ENCODE measurements at places on chromosomes 13 and 19. TPM values are rescaled to one million over a fixed set of nuclear protein-coding genes. Genes with fewer than 3 reads are reported as not detected.
A peak's percentile ranks its signal among the peaks of the same experiment; 100 is the strongest.

LAIR1 gene
- 4.2 TPM for total RNA-seq

IL4I1 gene
- total RNA-seq = not detected

MIDN gene
- total RNA-seq = 42.2 TPM

S1PR5 gene
- total RNA-seq = 0.12 TPM

HSPB6 gene
- 98.4 TPM for total RNA-seq

PSPN gene
- 0.82 TPM for total RNA-seq

PSG6 gene
- not detected for total RNA-seq

LYPD5 gene
- 3.9 TPM for total RNA-seq

ARRDC5 gene
- total RNA-seq = not detected

PSG3 gene
- total RNA-seq = not detected

NUMBL gene
- total RNA-seq = 28.1 TPM

LILRA1 gene
- total RNA-seq = not detected

RDH8 gene
- total RNA-seq = not detected

CPB2 gene
- not detected for total RNA-seq

NKG7 gene
- total RNA-seq = 1.8 TPM

DNA sequence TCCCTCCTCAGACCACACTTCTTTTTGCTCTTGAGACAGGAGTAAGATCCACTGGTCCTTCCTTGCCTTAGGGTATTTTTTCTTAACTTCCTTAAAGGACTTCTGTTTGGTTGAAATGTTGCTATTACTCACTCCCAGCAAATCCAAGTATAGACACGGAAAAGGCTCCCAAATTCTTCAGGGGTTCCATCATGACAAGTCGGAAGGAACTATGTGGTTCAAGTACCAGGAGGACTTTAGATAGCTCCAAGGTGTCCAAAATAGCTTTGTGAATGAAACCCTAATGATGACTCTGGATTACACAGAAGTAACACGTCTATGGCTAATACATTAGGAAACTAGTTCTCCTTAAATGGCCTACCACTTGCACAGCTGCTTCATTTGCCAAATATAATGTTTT lies 238.7 kb downstream of the KCTD12 start:
- H3K27ac ChIP-seq = no peak overlapping the region
- H3K27me3 ChIP-seq = no peaks in the 10 kb centered on the region
- no peaks in the 10 kb centered on the region for H3K36me3 ChIP-seq
- H3K4me3 ChIP-seq = no peak overlapping the region
- no peak for DNase-seq
- H3K4me1 ChIP-seq = no peaks in the 10 kb centered on the region

DNA sequence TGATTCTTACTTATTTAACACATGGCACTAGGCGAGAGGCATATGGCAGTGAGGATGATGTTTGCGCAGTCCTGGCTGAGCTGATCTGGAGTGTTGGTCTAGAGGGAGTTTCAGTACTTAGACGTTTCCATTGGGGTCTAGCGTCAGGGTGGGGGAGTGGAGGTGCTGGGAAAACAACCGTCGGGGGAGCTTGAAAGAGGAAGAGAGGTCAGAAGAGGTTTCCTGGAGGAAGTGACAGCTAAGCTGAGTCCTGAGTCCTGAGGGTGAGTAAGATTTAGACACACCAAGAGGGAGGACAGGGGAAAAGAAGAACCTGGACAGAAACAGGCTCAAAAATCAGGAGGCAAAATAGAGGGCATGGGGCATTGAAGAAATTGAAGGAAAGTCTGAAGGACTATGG lies 81.4 kb downstream of the ALOX5AP start:
- no peak overlapping the region for H3K27ac ChIP-seq
- no peak for DNase-seq
- no peak overlapping the region for H3K4me3 ChIP-seq
- H3K36me3 ChIP-seq = no peaks in the 10 kb centered on the region
- H3K4me1 ChIP-seq = no peaks in the 10 kb centered on the region

- no peak overlapping the region for H3K4me3 ChIP-seq
- DNase-seq = no peak
- peaks cover 13% of the 10 kb centered on the region for H3K4me1 ChIP-seq
- no peaks in the 10 kb centered on the region for H3K36me3 ChIP-seq
- H3K27ac ChIP-seq = no peak overlapping the region
These were observed 75.2 kb downstream of the WDFY2 start for GRCh38 chr13:51659276-51660127.

- H3K36me3 ChIP-seq = no peaks in the 10 kb centered on the region
- no peak overlapping the region for H3K27ac ChIP-seq
- DNase-seq = no peak
- H3K4me3 ChIP-seq = no peak overlapping the region
- H3K27me3 ChIP-seq = no peaks in the 10 kb centered on the region
These were observed 149.1 kb downstream of the KLF12 start for GRCh38 chr13:73984949-73985691.

DNA sequence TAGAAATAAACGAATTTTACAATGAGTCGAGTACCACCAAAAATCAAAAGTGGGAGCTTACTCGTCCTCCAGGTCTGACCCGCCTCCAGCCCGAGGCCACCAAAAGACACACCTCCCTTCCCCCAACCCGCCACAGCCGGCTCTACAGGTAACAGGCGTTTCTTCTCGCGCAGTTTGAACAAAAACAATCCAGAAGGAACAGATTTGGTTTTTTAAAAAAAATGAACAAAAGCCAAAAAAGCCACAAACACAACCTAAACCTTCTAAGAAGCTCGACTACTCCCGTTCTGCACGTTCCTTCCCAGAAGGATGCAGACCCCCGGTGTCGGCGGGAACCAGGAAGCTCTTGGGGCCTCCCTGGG lies 671 bp downstream of the ZDHHC20 start:
- peaks cover 18% of the 10 kb centered on the region for H3K4me1 ChIP-seq
- H3K27me3 ChIP-seq = no peaks in the 10 kb centered on the region
- no peaks in the 10 kb centered on the region for H3K36me3 ChIP-seq

DNA sequence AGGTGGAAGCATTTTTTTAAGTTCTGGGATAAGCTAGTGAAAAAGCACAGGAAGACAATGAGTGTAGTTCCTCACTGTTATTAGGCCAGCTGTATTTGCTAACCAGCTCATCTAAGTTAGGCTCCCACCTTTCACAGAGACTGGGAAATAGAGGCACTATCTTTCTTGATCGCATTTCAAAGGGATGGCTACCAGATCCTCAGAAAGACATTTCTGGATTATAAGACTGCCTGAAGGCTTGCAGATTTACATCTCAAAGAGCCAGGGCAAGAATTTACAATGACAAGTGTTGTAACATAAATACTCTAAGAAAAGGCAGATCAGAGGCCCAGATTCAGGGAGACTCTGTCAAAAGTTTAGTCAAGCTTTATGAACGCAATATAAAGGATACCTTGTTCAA lies 1005.5 kb downstream of the PCDH9 start:
- H3K27me3 ChIP-seq = no peaks in the 10 kb centered on the region
- H3K4me3 ChIP-seq = no peak overlapping the region
- H3K4me1 ChIP-seq = no peaks in the 10 kb centered on the region
- DNase-seq = no peak
- no peaks in the 10 kb centered on the region for H3K36me3 ChIP-seq

DNA sequence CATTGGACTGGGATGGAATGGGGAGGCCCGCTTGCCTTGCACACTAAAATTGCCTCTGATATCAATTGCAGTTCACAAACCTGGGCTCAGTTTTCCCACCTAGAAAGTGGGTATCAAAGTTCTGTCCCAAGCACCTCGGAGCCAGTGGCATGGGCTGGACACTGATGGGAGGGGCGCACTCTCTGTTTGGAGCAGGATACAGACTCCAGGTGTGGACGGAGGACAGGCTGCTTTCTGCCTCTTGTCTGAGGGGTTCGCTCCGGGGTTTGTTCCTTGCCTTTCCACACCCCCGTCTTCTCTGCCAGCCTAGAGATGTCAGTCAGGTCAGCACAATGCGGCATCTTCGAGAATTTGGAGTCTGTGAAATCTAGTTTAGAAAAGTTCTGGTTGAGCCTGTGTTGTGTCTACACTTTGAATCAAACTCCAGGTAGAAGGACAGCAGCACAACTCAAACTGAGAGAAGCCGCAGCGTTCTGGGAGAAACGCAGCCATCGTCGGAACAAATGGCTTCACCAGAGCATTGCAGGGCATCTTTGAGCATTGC lies 141.9 kb downstream of the TEX29 start:
- no peaks in the 10 kb centered on the region for H3K4me1 ChIP-seq
- H3K36me3 ChIP-seq = no peaks in the 10 kb centered on the region

- no peaks in the 10 kb centered on the region for H3K4me1 ChIP-seq
- no peaks in the 10 kb centered on the region for H3K36me3 ChIP-seq
- no peak overlapping the region for H3K4me3 ChIP-seq
- no peak for DNase-seq
- no peak overlapping the region for H3K27ac ChIP-seq
These were observed 21.2 kb downstream of the TMPRSS9 start for GRCh38 chr19:2381148-2381820.

GRCh38 chr13:35793823-35794222 lies 317.3 kb upstream of the MAB21L1 start:
- no peaks in the 10 kb centered on the region for H3K4me1 ChIP-seq
- H3K36me3 ChIP-seq = no peaks in the 10 kb centered on the region
- H3K4me3 ChIP-seq = no peak overlapping the region
- H3K27ac ChIP-seq = no peak overlapping the region
- no peak for DNase-seq

DNA sequence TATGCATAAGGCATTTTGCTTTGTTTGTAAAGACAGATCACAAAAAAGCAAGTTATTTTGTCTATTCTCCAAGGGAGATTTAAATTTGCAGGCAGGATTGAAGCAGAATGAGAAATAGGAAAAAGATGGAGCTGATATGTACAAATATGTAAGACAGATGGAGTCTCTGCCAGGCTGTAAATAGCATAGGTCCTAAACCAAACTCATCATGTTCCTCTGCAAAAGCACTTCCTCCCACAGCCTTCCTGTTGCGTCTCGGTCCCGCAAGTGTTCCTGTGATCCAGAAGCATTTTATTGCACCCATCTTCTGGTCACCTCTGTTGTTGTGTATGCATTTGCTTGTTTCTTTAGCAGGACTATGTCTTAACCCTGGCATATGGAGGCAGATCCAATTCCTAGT lies 95.7 kb upstream of the CLDN10 start:
- no peaks in the 10 kb centered on the region for H3K36me3 ChIP-seq
- no peaks in the 10 kb centered on the region for H3K4me1 ChIP-seq
- no peak overlapping the region for H3K27ac ChIP-seq

DNA sequence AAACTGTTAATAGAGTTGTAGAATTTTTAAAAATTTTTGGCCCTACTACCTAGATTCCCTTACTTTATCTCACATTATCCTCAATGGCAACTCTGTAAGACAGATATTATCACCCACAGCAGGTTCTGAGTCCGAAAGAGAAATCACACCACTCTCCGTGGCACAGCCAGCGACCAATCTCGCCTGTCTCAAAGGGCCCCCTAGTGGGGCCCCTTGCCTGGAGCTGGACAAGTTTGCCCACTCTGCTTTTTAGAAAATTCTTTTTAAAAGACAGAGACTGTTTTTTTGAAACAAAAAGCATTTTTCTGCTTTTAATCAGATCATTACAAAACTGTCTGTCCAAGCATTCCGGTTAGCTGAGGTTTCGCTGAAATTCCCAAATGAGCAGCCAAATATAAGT lies 21.7 kb downstream of the PHF11 start:
- H3K4me3 ChIP-seq = no peak overlapping the region
- H3K27me3 ChIP-seq = no peaks in the 10 kb centered on the region
- H3K27ac ChIP-seq = no peak overlapping the region
- DNase-seq = no peak
- no peaks in the 10 kb centered on the region for H3K4me1 ChIP-seq

- no peak for DNase-seq
- H3K4me1 ChIP-seq = no peaks in the 10 kb centered on the region
- H3K4me3 ChIP-seq = no peak overlapping the region
These were observed 121.9 kb upstream of the MLNR start for GRCh38 chr13:49098198-49098597.

DNA sequence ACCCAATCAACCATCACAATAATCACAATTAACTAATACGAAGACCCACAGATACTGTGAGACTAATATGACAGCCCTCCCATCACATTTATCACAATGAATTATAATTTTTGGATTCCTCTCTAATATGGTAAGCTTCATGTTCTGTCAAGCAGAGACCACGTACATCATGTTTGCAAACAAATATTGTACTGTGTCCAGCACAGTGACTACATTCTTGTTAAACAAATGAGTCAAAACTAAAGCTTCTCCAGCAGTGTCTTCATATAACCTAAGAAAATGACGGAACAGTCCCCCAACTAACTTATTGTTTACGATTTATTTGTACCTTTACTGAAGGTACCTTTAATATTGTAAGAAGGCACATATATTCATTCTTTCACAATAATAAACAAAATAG lies 292.6 kb downstream of the ENOX1 start:
- no peak overlapping the region for H3K27ac ChIP-seq
- no peak overlapping the region for H3K4me3 ChIP-seq
- H3K27me3 ChIP-seq = no peaks in the 10 kb centered on the region
- DNase-seq = no peak
- no peaks in the 10 kb centered on the region for H3K4me1 ChIP-seq

- DNase-seq = peak; percentile 70
- peak overlapping the region; percentile 86 for H3K27ac ChIP-seq
- no peaks in the 10 kb centered on the region for H3K36me3 ChIP-seq
- H3K27me3 ChIP-seq = no peaks in the 10 kb centered on the region
- H3K4me3 ChIP-seq = peak overlapping the region; percentile 67
These were observed 404 bp downstream of the C19orf44 start for GRCh38 chr19:16496613-16496983.

GRCh38 chr19:40600570-40601133 lies 517 bp upstream of the LTBP4 start:
- H3K4me3 ChIP-seq = peak overlapping the region; percentile 64
- no peaks in the 10 kb centered on the region for H3K36me3 ChIP-seq
- H3K27ac ChIP-seq = peak overlapping the region; percentile 83
- no peak for DNase-seq

DNA sequence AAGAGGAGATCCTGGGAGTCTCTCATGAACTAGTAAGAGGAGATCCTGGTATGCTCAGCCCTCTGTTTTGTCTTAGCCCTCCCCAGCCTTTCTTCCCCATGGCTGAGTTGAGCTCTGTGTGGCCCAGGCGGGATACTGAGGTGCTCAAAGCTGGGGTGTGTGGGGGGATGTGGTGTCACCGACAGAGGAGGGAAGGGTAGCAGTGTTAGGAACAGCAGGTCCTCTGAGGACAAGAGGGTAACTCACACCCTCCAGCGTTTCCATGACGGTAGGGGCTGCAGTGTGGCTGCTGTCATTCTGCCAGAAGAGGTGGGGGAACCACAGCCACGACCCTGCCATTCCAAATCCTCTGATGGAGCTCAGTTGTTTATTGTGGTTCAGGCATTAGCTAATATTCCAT lies 691 bp downstream of the KIR2DL4 start:
- H3K4me3 ChIP-seq = no peak overlapping the region
- H3K27me3 ChIP-seq = no peaks in the 10 kb centered on the region
- no peaks in the 10 kb centered on the region for H3K4me1 ChIP-seq
- no peaks in the 10 kb centered on the region for H3K36me3 ChIP-seq
- no peak overlapping the region for H3K27ac ChIP-seq
- DNase-seq = no peak

DNA sequence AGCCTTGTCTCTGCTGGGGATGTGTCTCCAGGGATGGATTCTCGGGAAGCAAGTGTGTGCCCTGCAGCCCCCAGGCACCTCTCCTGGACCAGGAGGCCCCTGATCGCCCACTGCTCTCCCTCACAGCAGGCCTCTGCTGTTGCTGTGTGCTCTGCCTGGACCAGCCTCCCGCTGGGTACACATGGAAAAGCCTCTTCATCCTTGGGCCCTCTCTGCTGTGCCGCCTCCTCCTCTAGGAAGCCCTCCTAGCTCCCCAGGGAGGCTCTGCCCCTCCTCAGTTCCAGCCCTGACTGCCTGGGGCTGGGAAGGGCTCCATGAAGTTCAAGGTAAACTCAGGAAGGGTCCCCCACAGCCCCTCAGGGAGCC lies 12.0 kb downstream of the NDUFA11 start:
- no peak overlapping the region for H3K4me3 ChIP-seq
- H3K36me3 ChIP-seq = peaks cover 16% of the 10 kb centered on the region
- DNase-seq = no peak
- peaks cover 42% of the 10 kb centered on the region for H3K4me1 ChIP-seq
- no peak overlapping the region for H3K27ac ChIP-seq
- H3K27me3 ChIP-seq = no peaks in the 10 kb centered on the region

Data from right atrium auricular region (tissue), 2 donors.